ENCODE measurements at places on chromosomes 12 and 14.
A peak's percentile ranks its signal among the peaks of the same experiment; 100 is the strongest.

DNA sequence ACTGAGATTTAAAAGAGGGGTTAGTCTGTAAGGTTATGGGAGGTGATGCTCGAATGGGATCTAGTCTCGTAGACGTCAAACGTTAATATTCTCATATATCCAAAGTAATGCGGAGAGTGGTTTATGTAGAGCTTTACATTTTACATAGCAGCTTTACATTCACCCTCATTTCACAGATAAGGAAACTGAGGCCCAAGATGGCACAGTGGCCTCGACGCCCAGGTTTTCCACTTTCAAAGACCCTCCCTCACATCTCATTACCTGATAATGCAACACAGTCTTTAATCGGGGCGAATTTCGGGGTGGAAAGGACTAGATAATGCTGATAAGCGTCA lies 450 bp upstream of the TDG start:
- no peak for DNase-seq

- peak; percentile 84 for DNase-seq
These were observed at the start of gene LRRC9 for GRCh38 chr14:59919570-59920377. LRRC9 (plus strand) TSS chr14:59920144.

DNA sequence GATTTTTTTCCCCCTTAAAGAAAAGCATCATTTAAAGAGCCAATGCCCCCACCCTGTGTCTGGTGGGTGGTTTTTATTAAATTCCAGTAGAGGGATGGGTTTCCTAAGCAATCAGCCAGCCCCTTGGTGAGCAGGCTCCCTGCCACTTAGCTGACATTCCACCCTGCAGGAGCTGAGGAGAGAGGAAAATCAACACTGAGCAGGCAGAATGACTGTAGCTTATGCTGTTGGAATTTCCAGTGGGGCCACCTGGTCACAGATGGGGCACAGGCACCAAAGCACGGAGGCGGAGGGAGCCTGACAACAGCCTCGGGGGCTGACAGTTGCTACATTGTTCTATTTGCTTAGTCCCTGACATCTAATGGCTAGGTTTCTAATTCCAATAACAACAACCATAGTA lies 127.7 kb downstream of the TMEM30B start:
- peak; percentile 52 for DNase-seq

GRCh38 chr14:64704743-64705380 lies 638 bp downstream of the PLEKHG3 start:
- DNase-seq: no peak

Data from renal pelvis (tissue), 12 donors.